ENCODE measurements at places on chromosomes 11 and 22.

- DNase-seq = no peak
Measured at GRCh38 chr11:19395050-19395449, 154.3 kb upstream of the E2F8 start.

DNA sequence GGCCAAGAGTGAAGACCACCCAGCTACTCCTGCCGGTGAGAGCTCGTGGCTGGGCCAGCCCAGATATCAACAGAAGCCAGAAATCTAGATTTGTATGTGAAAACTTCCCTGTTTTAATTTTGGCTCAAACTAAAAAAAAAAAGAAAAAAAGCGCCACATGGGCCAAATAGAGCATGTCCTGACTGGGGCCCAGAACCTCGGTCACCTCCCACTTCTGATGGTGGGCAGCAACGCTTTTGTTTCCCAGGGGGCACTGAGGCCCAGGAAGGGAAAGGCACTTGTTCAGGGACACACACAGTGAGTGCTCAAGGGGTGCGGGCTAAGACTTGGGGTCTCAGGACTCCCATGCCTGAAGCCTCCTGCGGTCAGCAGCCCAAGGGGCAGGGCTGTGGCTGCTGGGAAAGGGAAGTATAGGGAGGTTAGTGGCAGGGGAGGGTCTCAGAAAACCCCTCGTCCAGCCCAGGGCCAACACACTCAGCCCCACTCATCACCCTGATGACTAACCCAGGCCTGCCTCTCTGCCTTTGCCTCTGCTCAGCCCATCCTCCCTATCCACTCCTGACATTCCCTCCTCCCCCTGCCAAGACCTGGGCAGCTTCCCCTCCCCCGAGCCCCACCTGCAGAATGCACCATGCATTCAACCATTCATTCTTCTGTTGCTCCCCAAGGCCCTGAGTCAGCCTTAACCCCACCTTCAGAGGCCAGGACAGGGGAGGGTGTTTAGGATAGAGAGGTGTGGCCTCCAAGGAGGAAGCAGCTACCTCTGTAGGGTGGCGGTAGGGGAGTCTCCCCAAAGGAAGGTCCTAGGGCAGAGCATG is 30.0 kb upstream of the TCF20 start:
- DNase-seq = no peak

- DNase-seq = no peak
Measured at GRCh38 chr11:27076121-27076589, 35.5 kb downstream of the BBOX1 start.

- DNase-seq = no peak
Measured at GRCh38 chr11:131240421-131240820, 130.0 kb upstream of the NTM start.

- no peak for DNase-seq
Measured at GRCh38 chr11:36672815-36673450, 74.9 kb upstream of the RAG2 start.

- peak; percentile 44 for DNase-seq
Measured at GRCh38 chr11:19849107-19849789, 136.6 kb downstream of the NAV2 start.

- no peak for DNase-seq
Measured at GRCh38 chr11:133180201-133180600, 352.1 kb downstream of the OPCML start.

DNA sequence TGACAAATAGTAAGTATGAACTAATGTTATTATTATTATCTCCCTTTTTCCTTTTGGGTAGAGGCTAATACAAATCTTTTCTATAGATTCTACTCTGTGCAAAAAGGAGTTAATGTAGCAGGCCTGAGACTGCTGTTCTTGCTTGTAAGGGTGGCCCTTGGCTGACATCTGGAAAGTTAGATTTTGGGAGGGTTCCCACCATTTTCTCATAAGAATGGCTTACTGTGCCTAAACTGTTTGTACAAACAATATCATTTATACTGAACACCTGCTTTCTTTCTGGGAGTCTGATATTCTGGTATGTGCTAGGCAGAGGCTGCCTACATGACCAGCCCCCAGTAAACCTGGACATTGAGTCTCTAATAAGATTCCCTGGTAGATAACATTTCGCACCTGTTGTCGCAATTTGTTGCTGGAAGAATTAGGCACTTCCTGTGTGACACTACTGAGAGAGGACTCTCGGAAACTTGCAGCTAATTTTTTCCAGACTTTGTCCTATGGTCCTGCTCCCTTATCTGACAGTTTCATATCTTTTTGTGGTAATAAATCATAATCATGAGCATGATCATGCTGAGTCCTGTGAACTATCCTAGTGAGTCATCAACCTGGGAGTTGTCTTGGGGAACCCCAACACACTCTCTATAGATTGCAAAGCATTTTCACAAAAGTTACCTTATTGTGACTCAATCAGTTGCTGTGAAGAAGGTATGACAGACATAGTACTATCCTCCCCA is 257.7 kb upstream of the CCDC90B start:
- DNase-seq = no peak

DNA sequence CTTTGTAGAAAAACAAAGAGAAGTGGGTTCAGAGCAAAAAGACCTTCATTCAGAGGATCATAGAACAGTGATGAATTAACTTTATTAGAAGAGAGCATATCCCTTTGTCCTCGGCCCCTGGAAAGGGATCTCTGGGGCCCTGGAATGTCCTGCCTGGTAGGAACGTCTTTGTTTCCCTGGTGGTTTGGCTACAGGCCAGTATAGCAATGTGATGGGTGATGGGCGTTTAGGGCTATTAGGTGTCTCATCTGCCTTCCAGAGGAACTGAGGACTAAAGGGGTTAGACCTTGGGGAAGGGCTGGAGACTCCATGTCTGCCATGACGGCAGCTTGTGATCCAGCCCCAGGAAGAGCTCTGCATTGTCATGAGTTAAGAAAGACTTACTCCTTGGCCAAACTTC is 9.1 kb downstream of the APOL4 start:
- no peak for DNase-seq

- DNase-seq = no peak
Measured at GRCh38 chr22:30314915-30315314, 11.8 kb downstream of the TBC1D10A start.

DNA sequence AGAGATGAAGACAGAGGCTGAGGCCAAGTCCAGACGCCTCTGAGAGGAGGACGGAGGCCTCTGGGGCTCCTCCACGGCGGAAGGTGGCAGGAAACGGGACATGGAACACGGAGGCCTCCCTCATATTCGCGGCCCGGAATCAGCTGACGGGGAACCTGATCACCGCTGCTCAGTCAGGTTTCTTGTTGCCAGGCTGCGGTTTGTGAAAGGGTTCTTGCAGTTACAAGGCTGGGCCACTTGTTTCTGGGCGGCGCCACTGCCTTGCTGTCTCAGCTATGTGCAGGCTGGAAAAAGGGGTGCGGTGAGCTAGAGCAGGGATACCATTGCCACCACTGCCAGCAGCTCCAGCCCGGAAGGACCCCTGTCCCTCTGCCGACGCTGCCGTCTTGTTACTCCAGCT is 10.0 kb upstream of the MMP1 start:
- DNase-seq = no peak

- no peak for DNase-seq
Measured at GRCh38 chr22:45101515-45102227, 62.1 kb upstream of the NUP50 start.

- no peak for DNase-seq
Measured at GRCh38 chr11:115198321-115198741, 305.9 kb downstream of the CADM1 start.

DNA sequence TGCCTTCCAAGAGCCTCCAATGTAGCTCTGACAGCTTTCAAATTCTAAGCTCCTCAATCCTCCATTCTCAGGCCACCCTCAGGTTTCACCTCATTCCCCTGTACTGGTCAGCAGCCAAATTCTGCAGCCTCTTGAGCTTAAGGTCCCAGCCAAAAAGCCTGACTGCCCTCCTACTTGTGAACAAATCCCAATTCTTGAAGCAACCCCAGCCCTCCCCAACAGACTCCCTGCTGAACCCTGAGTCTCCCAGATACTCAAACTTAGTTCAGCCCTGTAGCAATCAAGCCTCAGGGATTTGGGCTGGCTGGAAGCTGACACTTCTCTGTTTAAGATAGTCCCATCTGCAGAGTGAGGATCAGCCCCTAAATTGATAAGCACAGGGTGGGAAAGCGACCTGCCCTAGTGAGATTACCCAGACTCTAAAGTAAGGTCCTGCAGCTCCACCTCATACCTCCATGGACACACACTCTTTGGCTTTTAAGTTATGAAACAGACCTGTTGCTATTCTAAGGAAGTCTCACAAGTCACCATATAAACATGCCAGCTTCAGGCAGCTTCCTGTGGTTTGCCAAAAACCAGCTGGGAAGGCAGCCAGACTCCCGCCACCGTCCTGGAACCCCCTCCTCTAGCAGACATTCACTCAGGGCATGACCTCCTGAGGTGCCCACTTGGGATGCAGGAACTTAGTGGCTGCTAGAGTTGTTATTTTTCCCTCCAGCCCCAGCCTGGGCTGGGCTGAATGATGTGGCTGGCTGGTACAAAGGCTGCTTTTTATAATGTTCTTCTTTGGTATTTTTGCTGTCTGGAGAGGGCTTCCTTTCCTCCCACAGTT is 82.5 kb upstream of the PICALM start:
- peak; percentile 82 for DNase-seq

- DNase-seq = no peak
Measured at GRCh38 chr11:85182441-85183387, 444.4 kb downstream of the DLG2 start.

DNA sequence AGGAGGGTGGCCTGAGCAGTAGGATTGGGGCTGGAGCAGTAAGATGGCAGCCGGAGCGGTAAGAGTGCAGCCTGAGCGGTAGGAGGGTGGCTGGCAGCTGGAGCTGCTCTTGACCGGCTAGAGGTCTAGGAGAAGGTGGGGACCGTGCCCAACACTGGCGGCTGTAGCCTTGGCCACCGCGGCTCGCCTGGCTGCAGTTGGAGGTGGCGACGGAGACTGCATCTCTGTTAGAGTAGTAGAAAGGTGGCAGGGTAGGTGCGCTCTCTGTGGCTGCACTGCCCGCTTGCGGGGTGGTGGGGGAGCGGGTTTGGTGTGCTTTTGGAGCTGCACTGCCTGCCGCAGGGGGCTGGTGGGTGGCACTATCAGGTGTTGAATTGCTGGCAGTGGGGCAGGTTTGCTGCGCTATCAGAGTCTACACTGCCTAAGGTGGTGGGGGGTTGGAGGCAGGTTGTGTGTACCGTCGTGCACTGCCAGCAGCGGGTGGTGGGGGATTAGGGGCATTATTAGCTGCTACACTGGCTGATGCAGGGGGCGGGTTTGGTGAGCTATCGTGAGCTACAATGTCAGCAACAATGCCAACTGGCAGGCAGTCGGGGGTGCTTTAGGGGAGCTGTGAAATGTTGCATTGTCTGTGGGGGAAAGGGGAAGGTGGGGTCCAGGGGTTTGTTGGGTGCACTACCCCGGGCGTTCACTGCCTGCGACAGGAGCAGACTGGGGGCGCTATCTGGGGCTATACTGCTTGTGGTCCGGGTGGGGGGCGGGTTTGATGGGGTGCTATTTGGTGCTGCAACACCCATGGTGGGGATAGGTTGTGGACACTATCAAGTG is 4461.3 kb upstream of the OR11H1 start:
- DNase-seq = no peak

GRCh38 chr22:48689206-48689605 is 1138.5 kb downstream of the BRD1 start:
- DNase-seq = no peak

GRCh38 chr11:96228910-96229309 is 114.1 kb downstream of the MAML2 start:
- DNase-seq = no peak

DNA sequence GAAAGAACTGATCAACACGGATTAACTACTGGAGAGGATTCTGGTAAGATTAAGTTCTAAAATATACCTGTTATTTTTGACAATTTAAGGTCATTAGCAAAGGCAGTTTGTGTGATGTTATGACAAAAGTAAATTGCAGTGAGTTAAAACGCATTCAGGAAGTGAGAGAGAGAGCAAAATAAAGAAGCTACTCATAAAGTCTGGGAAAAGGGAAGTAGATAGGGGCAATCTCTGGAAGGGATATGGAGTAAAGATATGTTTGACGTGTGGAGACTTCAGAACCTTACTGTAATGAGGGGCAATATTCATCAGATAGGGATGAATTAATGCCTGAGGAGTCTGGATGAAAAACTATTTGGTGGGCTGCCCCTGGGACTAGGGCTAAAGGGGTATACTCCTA is 16.8 kb downstream of the OR56B4 start:
- no peak for DNase-seq

DNA sequence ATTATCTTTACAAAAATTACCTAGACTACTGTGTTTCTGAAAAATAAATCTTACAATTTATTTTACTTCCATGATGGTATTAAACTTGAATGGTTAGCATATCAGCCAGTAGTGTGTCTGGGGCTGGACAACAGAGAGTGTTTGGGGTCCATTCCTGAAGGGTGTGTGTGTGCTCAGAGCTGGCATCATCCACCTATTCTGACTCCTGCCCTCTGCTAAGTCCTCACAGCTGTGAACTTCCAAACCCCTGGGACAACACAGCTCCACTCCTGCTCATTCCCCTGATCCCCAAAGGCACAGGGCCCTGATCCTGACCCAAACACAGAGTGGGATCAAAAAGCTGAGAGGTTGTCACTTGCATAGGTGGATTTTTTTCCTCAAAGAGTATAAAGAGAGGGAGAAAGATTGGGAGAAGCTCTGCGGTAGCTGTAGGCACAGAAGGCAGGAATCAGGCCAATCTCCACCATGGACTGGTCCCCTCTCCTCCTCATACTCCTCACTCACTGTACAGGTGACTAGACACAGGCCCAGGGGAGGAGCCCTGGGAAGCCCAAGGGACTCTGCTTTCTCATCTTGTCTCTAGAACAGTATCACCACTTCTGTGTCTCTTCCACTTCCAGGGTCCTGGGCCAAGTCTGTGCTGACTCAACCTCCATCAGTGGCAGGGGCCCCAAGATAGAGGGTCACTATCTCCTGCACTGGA is 55.7 kb upstream of the TOP3B start:
- DNase-seq = no peak

GRCh38 chr22:32619614-32620426 is 145.2 kb downstream of the FBXO7 start:
- no peak for DNase-seq

DNA sequence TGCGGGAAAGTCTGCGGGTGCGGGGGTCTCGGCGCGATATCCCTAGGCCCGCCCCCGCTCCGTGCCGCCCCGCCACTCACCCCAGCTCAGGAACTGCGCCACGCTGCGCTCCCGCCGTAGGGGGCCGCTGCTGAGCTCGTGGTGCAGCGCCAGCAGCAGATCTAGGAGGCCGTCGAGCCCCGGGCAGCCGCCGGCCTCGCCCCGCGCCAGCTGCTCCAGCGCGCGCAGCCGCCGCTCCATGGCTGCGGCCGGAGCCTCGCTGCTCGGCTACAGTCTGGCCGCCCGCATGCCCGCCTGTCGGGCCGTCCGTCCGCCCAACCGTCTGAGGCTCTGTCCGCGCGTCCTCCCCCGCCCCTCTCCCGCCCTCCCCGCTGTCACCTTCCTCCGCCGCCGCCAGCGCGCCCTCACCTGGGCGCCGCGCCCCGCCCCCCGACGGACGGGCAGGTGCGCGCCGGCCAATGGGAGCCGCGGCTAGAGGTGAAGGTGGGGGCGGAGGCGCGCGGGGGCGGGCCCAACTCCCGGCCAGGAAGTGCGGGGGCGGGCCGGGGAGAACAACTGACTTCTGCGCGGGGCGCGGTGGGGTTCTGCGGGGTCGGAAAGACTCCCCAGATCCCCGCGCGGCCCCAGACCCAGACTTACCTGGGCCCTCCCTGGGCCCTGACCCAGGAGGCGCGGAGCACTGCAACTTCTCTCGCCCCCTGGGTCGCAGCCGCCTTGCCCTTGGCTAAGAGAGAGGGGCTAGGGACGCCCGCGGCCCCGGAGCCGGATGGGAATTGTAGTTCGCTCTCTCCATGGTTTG is at the start of gene CDC42BPG:
Gene CDC42BPG (minus strand): TSS at position 324 of the 799 bp plus-strand sequence. CDS start 84 bp downstream, at position 240.
- peak; percentile 77 for DNase-seq

GRCh38 chr11:128551611-128552335 is 35.6 kb downstream of the ETS1 start:
- no peak for DNase-seq

Measured in right forelimb (tissue), 1 donor.